ENCODE measurements at places on chromosomes 5 and 9. TPM values are rescaled to one million over a fixed set of nuclear protein-coding genes. Genes with fewer than 3 reads are reported as not detected.

DNA sequence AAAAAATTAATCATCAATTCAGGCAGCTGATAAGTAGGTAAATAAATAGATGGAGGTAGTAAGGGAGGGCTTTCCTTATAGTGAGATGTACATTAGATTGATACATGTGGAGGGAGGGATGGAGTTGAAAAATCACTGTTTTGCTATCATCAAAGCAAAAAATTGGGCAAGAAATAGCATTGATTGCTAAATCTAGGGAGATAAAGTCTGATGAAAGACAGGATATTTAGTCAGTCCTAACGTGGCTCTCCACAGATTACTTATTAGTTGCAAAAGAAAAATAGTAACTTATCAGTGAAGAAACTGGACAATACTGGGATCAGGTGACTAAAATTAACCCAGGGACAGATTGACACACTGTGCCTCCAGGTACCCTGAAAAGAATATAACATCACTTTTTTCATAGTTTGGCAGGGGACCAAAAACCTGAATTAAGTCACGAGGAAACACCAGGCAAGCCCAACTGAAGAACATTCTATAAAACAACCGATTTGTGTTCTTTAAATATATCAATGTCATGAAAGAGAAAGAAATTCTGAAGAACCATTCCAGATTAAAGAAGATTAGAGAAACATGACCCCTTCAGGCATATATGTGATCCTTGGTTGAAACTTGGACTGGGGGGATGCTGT lies 27.1 kb upstream of the GOLPH3 start:
- DNase-seq = no peak

- DNase-seq = peak; percentile 61
Observed at GRCh38 chr9:136081113-136081825, 13.8 kb downstream of the NACC2 start.

DNA sequence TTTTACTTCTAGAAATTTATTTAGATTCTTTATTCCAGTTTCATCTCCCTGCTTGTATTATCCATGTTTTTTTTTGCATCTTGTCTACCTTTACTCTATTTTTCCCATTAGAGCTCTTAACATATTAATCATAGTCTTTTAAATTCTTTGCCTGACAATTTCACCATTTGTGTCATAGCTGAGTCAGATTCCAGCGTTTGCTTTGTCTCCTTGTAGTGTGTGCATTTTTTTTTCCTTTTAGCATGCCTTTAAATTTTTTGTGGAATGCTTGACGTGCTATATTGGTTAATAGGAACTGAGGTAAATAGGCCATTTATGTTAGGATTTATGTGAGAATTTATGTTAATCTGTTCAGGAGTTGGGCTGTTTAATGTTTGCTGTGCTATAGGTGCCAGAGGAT lies 41.8 kb upstream of the NFIL3 start:
- no peak for DNase-seq

GRCh38 chr9:92183449-92183848 lies 68.2 kb upstream of the SPTLC1 start:
- no peak for DNase-seq

- DNase-seq = no peak
Observed at GRCh38 chr5:2670940-2671339, 80.5 kb downstream of the IRX2 start.

DNA sequence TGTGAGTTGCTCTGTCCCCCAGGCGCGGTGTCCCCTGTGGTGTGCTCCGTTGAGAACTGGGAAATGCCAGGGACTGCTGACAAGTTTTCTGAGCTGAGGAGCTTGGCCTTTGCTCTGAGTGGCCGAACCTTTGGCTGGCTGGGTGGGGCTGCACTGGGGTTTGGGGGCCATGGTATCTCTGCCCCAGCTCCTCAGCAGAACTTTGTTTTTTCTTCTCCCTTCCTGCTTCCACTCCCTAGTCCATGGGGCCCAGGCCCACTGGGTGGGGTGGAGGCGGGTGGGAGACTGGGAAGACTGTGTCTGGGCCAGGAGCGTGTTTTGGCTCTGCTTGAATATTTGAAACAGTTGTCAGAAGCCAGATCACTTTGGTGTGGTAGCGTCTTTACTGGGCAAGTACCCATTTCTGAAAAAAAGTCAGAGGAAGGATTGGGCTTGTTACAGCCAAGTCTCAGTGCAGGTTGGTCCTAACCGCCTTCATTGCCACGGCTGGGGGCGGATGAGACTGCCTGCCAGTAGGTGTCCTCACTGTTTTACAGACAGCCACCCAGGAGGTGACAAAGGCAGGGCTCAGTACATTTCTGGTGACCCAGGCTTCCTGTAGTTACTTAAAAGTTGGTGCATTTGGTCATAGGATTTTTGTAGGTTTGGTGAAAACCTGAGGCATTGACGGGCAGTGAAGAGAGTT lies 92.7 kb downstream of the DAB2IP start:
- peak; percentile 73 for DNase-seq

DNA sequence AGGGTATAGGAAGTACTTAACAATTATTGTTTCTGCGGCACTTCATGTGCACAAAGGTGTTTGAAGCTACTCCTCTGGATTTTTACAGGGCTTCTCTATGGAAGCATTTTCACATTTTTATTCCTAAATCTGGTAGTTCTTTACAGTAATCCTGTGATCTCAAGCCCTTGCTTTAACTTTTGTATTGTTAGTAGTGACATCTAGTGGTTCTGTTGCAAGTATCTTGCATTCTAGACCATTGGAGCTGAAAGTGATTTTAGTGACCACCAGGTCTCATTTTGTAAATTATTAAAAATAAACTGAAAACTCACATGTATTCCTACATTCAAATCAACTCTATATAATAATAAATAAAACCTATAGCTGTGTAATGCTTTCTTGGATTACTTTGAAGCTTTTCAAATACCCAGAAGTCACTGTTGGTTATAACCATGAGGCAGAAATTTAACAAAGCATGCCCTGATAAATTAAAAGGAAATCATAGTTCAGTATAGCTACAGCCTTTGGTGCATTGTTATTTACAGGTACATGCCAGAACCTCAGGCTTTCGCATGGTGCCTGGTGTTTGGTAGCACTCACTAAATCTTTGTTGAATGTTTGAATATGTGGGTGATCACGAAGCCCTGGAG lies 18.9 kb downstream of the RPS23 start:
- DNase-seq = peak; percentile 50

Gene ST8SIA4
- total RNA-seq = 2.7 TPM

Gene IRX4
- total RNA-seq = not detected

Gene TMEM174
- total RNA-seq = not detected

Gene SPINK7
- total RNA-seq = not detected
